ENCODE measurements at places on chromosomes 5 and 9.

DNA sequence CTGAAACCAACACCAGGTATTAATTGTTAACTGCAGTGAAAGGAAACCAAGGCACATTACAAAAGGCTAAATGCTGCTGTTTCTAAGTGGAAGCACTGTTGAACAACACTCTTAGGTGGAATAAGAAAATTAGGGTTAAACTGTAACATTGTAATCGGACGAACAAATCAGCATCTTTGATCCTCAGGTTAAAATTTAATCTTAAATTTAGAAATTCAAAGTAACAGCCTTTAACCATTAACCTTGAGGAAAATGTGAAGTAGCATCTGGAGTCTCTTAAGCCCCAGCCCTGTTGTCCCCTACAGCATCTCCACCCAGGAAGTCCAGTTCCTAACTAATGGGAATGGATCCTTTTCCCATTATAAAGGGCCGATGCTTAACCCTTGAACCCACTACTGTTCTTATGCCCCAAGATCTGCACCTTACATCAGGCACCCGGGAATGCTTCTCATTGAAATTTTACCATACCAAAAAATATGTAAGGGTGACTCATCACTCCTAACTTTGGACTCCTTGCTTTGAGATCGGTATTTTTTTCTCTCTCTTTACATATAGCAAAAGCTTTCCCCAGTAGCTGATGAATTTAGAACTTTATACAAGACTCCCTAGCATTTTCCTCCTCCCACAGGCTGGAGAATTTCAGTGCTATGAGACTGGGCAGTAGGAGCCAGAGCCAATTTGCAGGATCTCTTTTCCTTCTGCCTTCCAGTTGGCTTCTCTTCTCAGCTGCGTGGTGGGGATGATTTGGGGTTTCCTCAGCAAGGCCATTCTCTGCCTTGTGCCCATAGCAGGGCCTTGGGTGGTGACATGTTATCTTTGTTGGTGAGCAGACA is 32.0 kb upstream of the ITGA2 start:
- no peak for DNase-seq

- no peak for DNase-seq
These were observed 47.0 kb upstream of the RPS23 start for GRCh38 chr5:82325155-82325554.

GRCh38 chr5:111675201-111675934 is 81.6 kb downstream of the NREP start:
- DNase-seq, result no peak

GRCh38 chr9:134221273-134222017 is 57.1 kb upstream of the RNU6ATAC start:
- no peak for DNase-seq

DNA sequence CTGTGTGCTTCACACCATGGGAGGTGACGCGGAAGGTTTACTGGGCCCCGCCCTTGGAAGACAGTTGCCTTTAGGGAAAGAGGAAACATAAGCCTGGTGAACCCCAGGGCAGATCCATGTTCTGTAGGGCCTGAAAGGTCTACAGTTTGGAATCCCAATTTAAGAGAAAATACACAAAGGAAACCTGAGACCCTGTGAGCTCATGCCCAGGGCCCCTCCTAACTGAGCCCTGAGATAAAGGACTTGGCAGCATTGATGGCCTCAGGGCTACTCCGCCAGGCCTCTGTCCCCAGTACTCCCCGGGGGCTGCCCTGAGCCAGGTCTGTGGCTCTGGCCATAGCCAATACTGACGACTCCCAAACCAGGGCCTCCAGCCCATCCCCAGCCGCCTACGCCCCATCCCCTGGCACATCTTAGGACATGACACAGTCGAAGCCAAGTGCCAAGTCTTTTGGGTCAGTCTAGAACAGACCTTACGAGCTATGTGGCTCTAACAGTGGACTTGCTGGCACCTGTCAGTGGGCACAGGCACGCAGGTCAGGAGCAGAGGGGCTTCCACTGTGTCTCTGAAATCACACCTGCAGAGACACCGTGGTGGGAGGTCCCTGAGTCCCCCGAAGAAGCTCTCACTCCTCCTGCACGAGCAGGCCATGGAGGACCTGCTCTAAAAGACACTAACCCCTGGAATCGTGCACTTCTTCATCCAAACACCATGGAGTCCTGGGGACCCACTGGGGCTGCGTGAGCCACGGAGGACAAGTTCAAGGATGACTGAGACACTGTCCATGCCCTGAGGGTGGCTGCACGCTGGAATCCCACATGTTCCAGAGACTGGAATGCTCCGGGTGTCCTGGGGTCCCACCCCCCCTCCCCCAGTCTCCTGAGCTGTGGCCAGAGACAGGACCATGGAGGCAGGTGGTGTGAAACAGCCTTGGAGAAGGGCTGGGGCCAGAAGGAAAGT is 40.3 kb upstream of the BARHL1 start:
- DNase-seq, result no peak

DNA sequence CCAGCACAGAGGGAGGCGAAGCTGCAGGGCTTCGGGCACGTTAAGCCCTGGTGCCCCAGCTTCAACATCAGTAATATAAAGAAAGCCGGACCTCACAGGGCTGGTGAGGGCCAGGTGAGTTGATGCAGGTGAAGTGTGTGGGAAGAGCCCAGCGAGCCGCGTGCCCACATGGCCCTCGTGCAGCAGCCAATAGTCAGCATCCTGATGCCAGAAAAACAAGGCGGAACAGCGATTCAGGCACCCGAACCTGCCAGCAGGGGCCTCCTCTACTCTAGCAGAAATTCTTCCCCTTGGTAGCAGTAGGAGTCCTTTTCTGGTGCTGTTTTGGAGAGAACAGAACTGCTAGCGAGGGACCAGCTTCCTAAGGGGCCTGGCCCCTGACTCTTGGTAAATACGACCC is 7.8 kb downstream of the MED10 start:
- no peak for DNase-seq

DNA sequence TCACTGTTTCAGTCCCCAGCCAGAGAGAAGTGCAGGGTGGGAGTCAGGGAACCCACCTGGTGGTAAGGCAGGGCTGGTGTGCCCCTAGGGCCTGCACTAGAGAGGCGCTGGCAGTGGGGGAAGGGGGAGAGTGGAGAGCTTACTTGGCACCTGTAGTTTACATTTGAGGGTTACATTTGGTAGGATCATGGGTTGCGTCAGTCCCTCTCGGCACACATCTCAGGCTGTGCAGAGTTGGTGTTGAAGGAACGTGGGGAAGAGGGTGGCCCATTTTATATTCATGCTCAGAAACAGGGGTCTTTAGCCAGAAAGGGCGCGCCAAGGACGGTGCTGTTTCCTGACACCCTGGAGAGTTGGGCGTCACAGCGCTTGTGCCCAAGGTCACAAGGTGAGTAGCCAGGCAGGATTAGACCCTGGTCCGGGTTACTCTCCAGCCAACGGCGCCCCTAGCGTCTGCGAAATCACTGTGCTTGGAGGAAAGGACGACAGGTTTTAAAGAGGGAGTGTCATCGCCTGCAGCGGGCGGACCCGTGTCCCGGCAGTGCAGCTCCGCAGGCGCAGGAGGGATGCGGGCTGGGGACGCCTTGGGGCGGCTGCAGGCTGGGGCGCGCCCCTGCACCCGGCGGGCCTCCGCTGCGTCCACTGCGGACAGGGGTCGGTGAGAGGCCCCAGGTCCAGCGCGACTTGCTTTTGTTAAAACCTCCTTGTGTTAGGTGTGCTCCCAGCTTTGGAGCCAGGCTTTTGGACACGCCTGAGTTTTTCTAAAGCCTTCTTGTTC is 272.6 kb downstream of the FANCC start:
- no peak for DNase-seq

DNA sequence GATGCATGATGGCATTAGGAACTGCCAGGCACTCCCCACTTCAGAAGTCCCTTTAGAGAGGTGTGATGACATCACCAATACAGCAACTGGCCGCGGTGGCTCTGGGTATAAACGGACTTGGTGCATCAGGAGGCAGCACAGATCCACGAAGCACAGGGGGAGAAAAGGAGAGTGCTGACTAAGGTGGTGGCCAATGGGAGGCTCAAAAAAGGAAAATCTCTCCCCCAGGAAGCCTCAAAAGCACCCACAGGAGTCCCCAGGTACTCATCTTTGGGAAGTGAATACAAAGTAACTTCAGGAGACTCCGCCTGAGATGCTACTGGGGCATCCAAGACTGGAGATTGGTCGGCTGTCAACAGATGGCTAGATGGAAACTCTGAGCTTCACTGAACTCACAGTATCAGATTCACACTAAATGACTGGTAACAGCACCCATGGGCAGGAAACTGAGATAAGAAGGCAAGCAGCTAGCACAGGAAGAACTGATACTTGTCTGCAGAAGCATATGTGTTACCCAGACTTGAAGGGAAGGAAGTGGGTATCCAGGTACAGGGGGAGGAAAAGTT is 7.6 kb downstream of the TTC39B start:
- DNase-seq, result peak; percentile 52

DNA sequence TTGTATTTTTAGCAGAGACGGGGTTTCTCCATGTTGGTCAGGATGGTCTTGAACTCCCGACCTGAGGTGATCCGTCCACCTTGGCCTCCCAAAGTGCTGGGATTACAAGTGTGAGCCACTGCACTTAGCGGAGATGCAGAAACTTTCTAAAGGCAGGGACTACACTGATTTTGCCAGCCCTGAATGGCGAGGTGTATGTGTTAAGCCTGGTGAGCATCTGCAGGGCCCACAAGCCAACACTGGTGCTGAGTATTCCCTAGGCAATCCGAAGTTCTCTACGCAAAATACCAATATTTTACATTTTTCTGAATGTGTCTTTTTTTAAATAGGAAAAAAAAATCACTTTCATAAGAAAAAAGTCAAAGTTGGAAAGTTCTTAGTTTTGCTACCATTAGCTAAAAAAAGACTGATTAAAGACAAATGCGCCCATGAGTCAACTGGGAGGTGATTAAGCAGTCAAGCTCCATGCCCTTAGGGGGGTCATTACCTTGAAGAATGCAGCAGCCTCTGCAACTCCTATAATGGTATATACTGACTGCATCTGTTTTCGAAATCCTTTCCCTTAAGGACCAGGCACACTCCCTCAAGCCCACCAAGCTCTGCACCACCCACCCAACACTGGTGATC is 502.8 kb downstream of the BNC2 start:
- DNase-seq, result no peak

GRCh38 chr5:113195771-113196170 is 219.2 kb downstream of the DCP2 start:
- DNase-seq, result no peak

DNA sequence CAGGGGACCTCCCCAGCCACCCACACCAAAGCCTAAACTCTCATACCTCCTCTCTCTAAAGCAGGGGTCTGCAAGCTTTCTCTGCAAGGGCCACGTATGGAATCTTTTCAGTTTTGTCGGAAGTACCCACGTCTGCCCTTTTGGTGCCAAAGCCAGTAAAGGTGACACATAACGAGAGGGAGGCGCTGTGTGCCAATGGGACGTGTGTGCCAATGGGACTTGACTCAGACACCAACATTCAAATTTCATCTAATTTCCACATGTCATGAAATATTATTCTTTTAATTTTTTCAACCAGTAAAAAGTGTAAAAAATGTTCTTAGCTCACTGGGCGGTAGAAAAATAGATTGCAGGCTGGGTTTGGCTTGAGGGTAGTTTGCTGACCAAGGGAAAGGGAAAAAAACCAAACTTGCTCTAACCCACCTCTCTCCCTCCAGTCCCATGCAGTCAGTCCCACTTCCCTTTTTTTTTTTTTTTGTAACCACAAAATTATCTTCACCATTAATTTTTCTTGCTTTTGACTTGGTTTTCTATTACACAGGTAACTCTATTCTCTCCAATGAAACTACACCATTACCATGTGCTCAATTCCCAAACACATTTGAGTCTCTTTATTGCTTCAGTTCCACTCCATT is 25.5 kb downstream of the OR2V1 start:
- no peak for DNase-seq

GRCh38 chr9:11039006-11039405 is 426.2 kb upstream of the PTPRD start:
- no peak for DNase-seq

DNA sequence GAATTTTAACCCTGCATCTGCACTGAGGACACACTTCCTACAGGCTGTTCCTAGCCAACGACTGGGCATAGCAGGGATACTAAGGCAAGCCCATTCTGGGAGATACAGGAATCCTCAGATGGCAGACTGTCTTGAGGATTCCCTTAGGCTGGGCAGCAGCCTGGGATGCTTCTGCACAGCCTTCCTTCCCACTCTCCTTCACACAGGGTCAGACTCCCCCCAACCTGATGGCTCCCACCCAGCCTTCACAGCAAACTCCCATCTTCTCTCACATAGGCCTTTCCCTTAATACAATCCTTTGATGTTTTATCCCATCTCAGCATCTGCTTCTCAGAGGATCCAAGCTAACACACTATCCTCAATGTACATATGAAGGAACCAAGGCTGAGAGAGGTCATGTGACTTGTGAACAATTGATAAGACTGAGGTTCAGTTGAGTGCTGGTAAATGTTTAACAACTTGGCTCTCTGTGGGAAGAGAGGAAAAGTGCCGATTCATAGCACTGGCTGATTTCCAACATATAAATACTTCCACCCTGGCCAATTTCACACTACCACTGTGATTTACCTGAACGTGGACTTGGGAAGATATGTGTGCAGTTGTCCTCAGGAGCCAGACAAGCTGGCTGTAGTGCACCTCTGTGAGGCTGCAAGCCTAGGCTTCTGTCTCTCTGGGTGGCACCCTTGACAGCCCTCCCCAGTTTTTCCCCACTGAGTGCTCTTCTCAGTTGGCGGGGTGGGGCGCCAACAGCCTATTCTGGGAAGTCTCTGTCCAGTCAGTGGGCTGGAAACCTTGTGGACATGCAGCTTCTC is 120.2 kb upstream of the TRIM32 start:
- DNase-seq, result no peak

DNA sequence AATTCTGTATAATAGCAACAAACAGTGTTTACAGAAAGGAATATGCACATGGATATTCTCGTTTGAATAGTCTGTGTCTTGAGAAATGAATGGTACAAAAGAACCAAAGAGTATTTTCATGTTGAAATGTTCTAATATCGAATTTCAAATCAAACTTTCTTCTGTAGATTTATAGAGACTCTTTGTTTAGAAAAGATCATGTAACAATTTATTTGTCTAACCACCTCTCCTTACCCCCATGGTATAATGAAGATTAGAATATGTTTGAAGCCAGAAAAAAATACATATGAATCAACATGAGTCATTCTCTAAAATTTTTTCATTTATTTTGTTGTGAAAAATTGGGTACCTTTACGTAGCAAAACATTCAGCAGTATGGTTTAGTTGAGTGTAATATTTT is 285.6 kb downstream of the PRR16 start:
- no peak for DNase-seq

- no peak for DNase-seq
These were observed 50.2 kb downstream of the FOCAD start for GRCh38 chr9:20734275-20734674.

GRCh38 chr5:129609710-129610109 is 138.2 kb upstream of the MINAR2 start:
- no peak for DNase-seq

- no peak for DNase-seq
These were observed 2.4 kb upstream of the AHRR start for GRCh38 chr5:318931-319601.

- DNase-seq, result no peak
These were observed 23.1 kb upstream of the DMRTA1 start for GRCh38 chr9:22423566-22423965.

DNA sequence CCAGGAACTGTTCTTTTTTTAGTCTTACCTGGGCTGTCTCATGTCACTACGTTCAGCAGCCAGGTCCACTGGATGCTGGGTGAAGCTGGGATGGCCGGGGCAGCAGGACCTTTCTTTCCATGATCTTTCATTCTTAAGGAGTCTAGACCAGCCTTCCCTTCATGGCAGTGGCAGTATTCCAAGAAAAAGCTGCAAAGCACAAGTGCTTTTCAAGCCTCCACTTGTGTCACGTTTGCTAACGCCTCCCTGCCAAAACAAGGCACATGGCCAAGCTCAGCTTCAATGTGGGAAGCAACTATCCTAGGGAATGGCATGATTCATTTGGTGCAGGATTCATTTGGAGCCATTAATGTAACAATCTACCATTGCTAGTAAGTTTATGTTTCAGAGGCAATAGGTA is 94.8 kb downstream of the RCL1 start:
- no peak for DNase-seq

All from stimulated activated naive CD8-positive, alpha-beta T cell treated with anti-CD3 and anti-CD28 coated beads, Interleukin-15, amount 100 ng/mL, for 72 hours (primary cell).